PC-3 (cell line): ENCODE measurements at places on chromosomes 16 and 17. TPM values are rescaled to one million over a fixed set of nuclear protein-coding genes. Genes with fewer than 3 reads are reported as not detected.

The MPP3 gene
- total RNA-seq = 34.3 and 46.8 TPM in 2 replicates

The NPIPB13 gene
- total RNA-seq = 0.29 and 4.3 TPM in 2 replicates

The WDR90 gene
- 44.4 and 72.4 TPM in 2 replicates for total RNA-seq

The SP6 gene
- 3.1 and 3.9 TPM in 2 replicates for total RNA-seq

The HES7 gene
- 2.9 TPM in 1 of 2 replicates, not detected in the other for total RNA-seq

The SLC35G6 gene
- not detected in 2 replicates for total RNA-seq

The LLGL1 gene
- total RNA-seq = 47.4 and 60.6 TPM in 2 replicates

The LDHD gene
- total RNA-seq = 3.1 and 3.7 TPM in 2 replicates

The FGF11 gene
- total RNA-seq = 0.69 and 1.0 TPM in 2 replicates

The CA7 gene
- total RNA-seq = not detected in 2 replicates

The RAP1GAP2 gene
- total RNA-seq = 14.5 and 26.0 TPM in 2 replicates

The GPR142 gene
- total RNA-seq = not detected in 2 replicates

The EME1 gene
- 20.0 and 28.0 TPM in 2 replicates for total RNA-seq

The BIRC5 gene
- 271 and 304 TPM in 2 replicates for total RNA-seq

The TBC1D3 gene
- not detected in 2 replicates for total RNA-seq

The BRICD5 gene
- total RNA-seq = 2.1 and 4.8 TPM in 2 replicates

The TRIM72 gene
- not detected in 2 replicates for total RNA-seq

The CCL18 gene
- not detected in 2 replicates for total RNA-seq

The HOXB4 gene
- 0.22 and 0.58 TPM in 2 replicates for total RNA-seq
